ENCODE measurements at places on chromosomes 5 and 9.

DNA sequence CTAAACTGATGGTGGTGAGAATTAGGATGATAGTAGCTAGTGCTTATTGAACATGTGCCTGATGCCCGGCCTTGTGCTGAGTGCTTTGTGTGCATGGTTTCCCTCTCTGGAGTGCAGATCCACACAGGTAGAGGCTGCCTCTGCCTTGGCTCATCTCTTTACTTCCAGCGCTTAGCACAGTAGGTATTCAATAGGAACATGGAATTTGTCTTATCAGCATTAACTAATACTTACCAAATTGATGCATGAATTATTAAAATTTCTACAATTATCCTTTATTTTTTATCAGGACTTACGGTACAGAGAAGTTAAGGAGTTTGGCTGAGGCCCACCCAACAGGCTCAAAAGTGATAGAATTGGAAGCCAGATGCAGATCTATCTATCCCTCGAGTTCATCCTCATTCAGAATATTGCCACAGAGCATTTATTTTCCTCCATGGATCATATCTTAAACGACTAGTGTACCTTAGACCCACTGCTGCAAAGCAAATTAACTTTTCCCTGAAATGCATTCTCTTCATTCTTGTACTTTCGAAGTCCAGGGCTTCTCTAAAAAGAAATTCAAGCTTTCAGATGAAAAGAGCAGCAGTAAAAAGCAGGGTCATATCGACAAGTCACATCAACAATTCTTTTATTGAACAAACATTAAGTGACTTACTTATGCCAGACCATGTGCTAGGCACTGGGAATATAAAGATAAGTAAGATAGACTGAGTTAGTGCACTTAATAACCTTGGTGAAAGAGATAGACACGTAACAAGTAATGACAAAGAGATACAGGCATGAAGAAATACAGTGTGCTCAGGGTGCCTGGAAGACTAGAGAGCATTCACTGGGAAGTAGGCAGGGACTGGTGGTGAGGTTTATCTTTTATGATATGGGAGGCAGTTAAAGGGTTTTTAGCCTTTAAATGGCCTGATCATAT is 290.0 kb downstream of the ARRDC3 start:
- no peak for DNase-seq

GRCh38 chr9:122606587-122606986 is 8.0 kb upstream of the OR1Q1 start:
- no peak for DNase-seq

DNA sequence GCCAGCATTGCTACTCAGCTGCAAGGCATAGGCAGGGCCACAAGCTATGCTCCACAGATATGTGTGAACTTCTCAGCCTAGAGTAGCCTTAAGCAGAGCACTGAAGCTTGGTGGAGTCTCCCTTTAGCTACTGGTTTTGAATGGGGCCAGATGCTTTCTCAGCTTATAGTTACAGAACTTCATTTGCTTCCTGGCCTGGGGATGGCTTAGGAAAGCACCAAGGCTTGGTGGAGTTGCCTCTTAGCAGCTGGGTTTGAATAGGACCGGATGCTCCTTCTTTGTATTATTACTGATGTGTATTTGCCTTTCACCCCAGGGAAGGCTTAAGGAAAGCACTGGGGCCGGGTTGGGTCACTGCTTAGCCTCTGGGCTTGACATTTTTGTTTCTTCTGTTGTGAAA is 497.8 kb upstream of the SEMA6A start:
- no peak for DNase-seq

DNA sequence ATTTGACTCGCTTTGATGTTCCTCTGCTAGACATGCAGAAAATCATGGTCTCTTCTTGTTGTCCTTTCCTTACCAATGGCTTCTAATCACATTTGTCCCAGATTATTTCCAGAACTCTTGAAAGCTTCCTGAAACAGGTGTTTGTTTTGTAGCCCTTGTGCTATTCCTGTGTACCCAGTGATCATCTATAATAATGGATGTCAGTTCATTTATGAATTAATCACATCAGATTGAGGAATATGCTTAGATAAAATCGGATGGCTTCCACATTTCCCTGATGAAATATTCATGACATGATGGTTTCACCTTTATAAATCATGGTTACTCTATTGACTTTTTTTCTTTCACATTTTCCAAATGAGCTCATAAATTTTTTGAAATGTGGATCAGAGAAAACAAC is 359.0 kb upstream of the DMAC1 start:
- DNase-seq, result no peak

DNA sequence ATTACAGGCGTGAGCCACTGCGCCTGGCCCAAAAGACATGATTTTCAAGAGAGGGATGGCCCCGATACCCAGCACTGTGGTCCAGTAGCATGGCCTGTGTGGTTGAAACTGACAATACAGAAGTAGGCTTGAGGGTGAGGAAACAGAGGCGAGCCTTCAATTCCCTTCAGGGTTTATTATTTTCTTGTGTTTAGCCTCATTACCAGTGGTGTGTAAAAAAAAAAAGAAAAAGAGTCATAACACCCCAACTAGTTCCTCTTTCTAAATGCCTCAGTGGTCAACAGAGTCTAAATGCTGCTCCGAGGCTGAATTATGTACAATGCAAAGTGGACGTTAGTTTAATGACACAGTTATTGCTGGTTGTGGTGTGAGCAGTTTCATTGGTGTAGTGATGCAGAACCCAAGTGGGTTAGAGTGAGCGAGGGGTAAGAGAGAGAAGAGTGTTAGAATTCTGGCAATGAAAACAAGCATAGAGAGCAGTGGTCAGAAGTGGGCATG is 58.8 kb downstream of the SNX30 start:
- no peak for DNase-seq

- DNase-seq, result no peak
Observed at GRCh38 chr9:121207371-121207940, 5.8 kb upstream of the RAB14 start.

- no peak for DNase-seq
Observed at GRCh38 chr9:109385499-109385898, 64.6 kb upstream of the EPB41L4B start.

- DNase-seq, result peak; percentile 36
Observed at GRCh38 chr5:177309351-177310191, 2.1 kb downstream of the MXD3 start.

- no peak for DNase-seq
Observed at GRCh38 chr9:115591584-115591984, 473.6 kb upstream of the TNC start.

GRCh38 chr9:129504404-129504803 is 116.5 kb downstream of the C9orf50 start:
- no peak for DNase-seq

GRCh38 chr5:160452795-160453194 is 31.1 kb downstream of the PTTG1 start:
- no peak for DNase-seq

- no peak for DNase-seq
Observed at GRCh38 chr9:104905153-104905901, 22.6 kb downstream of the ABCA1 start.

DNA sequence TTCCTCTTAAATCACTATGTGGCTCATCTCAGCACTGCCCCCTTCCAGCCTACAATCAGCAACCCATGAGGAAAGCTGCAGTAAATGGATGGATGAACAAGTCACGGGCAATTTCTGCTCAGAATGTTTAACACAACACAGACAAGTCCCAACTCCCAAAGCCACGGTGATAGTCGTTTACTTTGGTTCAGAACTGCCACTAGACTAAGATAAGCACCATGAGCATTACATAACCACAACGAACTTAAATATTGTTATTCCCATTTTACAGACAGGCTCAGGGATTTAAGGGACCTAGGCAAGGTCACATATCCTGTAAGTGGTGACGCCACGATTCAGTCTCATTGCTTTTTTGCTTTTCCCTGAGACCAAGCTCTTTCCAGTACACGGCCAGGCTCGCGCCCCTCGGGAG is 2.0 kb upstream of the SMIM27 start:
- no peak for DNase-seq

Data from activated naive CD4-positive, alpha-beta T cell (primary cell).